MG63 (cell line): ENCODE measurements at places on chromosomes 16 and 17. TPM values are rescaled to one million over a fixed set of nuclear protein-coding genes. Genes with fewer than 3 reads are reported as not detected.

The SEPHS2 gene
- total RNA-seq = 75.8 and 110 TPM in 2 replicates

The SSTR5 gene
- not detected in 2 replicates for total RNA-seq

The HSD11B2 gene
- total RNA-seq = not detected in 2 replicates

The SMPD3 gene
- not detected in 2 replicates for total RNA-seq

The GOSR1 gene
- 33.5 and 61.0 TPM in 2 replicates for total RNA-seq

GRCh38 chr17:78394209-78394608 is 15.8 kb downstream of the PGS1 start:
- no peak for DNase-seq

- no peak for DNase-seq
Observed at GRCh38 chr17:71257096-71257495, 863.7 kb upstream of the SOX9 start.

DNA sequence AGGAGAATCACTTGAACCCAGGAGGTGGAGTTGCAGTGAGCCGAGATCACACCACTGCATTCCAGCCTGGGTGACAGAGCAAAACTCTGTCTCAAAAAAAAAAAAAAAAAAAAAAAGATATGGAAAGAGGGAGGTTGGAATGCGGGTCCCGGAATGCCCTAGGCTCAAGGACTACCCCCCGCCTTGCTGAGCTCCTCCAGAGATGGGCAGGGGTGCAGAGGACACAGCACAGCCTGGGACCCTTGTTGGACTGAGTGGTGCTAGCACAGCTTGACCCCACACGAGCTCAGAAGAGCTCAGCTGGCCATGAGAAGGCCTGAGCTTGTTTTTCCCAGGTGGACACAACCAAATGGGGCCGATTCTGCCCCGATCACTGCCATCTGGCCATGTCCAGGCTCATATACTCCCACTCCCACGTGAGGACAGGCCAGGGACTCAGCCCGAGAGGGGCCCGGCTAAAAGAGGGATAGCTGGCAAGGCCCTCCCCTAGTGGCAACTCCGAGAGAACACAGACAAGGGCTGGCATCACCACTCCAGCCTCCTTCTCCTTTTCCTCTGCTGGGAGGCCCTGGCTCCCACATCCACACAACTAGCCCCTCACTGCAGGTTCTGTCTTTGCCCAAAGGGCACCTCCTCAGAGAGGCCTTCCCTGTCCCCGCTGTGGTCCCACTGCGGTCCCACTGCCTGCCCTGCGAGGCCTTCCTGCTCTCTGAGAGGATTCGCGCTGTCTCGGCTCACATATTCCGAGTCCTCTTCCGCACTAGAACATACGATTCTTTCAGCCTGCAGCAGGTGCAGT is 11.0 kb downstream of the SGCA start:
- no peak for DNase-seq

DNA sequence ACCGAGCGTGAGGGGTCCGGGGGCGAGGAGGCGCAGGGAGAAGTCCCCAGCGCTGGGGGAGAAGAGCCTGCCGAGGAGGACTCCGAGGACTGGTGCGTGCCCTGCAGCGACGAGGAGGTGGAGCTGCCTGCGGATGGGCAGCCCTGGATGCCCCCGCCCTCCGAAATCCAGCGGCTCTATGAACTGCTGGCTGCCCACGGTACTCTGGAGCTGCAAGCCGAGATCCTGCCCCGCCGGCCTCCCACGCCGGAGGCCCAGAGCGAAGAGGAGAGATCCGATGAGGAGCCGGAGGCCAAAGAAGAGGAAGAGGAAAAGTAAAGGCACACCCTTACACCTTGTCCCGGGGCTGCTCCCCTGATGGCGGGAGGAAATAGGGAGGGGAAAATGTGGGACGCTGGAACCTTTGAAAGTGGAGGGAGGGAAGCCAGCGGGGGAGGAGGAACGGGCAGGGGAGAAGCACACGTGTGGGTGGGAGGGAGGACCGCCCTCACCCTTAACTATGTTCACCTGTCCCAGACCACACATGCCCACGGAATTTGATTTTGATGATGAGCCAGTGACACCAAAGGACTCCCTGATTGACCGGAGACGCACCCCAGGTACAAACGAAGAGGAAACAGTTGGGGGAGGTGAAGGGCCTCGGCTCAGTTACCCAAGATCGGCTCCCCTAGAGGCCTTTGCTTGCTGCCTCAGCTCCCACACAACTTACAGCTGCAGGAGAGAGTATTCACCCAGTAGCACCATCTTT is 916 bp downstream of the PAGR1 start:
- DNase-seq = peak; percentile 81

GRCh38 chr17:12302711-12303110 is 282.0 kb downstream of the MAP2K4 start:
- DNase-seq = no peak

DNA sequence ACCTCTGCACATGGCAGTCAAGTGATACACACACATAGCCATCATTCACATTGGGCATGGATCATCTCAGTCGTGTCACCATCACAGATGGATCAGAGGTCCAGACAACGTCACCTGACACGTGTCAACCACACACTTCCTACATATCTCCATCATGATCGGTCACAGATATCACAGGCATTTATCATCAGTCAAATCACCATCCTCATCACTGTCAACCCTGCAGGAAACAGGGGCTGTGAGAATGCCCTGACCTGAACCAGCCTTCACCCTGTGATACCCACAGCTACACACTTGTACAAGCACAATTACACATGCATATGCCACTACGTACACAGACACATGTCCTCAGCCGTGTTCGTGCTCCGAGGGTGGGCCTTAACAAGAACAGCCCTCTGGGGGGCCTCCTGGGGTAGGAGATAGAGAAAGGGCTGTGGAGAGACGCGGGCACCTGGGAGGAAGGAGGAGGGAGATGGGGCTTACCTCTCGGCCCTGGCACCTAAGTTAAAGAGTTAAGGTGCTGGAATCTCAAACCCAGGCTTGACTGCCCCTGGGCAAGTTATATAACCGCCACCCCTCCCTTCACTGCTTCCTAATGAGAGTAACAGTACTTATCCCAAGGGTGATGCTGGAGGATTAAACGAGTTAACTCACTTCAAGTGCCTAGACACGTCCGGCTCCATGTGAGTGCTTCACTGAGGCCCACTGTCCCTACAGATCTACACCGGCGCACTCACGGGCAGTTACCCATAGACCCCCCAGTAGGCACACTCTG is 1.1 kb downstream of the SLC12A4 start:
- no peak for DNase-seq

- peak; percentile 79 for DNase-seq
Observed at GRCh38 chr16:3879887-3880564, 487 bp downstream of the CREBBP start.

DNA sequence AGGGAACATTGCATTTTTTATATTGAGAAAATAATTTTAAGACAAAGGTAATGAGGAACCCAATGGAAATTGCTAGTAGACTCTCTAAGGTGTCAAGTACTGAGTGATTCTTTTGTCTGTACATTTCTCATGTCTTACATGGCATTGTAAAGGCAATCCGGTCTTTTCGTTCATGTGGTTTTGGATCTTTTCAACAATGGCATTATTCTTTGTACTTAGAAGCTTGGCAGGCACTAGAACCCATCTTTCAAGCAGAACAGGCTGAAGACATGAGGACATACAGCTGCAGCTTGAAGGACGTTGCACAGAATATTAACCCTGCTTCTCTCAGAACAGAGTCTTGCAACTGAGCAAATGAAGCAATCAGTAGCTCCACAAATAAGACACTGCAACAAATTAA is 231.5 kb upstream of the ZFHX3 start:
- DNase-seq = no peak

DNA sequence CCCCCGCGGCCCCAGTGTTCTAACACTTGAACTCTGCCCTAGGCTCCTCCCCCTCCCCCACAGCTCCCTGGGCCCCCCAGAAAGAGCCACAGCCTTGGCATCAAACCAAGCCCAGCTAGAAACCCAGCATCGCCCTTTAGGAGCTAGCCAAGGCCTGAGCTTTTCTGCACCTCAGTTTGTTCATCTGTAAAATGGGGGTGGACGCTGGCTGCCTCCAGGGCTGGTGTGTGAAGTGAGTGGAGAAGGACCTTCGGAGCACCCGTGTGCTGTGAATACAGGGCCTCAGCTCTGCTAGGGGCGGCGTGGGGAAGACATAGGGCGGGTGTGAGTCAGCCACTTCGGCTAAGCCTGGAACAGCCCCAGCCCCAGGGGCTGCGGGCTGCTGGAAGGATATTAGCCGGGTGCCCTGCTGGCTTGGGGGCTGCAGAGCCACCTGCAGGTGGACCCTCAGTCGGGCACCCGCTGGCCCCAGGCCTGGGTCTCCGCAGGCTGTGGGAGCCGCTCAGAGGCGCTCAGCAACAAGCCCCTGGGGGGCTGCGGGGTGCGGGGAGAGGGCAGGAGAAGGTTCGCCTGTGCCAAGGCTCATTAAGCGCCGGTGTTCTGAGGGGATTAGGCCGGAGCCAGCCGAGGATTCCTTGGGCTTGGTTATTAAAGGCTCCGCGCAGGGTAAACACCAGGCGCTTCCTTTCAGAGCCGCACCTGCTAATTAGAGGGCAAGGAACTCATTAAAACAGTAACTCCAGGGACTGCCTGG is 217.0 kb upstream of the CIBAR2 start:
- DNase-seq = peak; percentile 41

DNA sequence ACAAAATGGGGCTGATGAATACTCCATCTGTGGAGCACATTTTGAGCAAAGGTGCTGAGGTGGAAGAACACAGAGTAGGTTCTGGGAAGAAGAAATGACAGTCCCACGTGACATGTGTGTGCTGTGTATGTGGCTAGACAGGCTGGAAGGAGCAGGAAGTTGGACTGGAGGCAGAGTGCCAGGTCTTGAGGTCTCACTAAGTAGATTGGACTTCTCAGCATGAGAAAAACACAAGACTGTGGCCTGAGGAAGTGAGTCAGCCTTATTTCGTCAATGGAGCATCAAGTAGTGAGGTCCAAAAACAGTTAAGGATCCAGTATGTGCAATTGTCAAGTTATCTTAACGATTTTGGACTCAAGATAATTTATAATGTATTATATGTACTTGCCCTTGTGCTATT is 736.5 kb downstream of the KCNJ2 start:
- peak; percentile 88 for DNase-seq

DNA sequence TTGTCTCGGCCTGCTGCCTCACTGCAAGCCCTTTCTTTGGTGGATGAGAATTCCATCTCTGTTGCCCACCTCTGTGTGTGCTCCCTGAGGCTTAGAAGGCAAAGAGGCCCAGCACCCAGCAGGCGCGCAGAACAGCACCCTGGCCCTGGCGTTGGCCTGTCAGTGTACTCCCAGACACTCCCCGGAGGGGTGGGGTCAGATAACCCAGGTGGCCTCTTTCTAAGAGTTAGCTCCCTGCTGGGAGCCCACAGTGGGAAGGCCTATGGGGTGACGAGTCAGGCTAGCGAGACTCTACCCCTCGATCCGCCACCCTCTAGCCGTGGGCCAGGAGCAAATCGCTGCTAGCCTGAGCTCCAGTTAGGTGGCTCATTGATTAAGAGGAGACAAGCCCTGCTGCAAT is 38.1 kb downstream of the SRL start:
- no peak for DNase-seq
